ENCODE measurements at places on chromosomes 12 and 14.

DNA sequence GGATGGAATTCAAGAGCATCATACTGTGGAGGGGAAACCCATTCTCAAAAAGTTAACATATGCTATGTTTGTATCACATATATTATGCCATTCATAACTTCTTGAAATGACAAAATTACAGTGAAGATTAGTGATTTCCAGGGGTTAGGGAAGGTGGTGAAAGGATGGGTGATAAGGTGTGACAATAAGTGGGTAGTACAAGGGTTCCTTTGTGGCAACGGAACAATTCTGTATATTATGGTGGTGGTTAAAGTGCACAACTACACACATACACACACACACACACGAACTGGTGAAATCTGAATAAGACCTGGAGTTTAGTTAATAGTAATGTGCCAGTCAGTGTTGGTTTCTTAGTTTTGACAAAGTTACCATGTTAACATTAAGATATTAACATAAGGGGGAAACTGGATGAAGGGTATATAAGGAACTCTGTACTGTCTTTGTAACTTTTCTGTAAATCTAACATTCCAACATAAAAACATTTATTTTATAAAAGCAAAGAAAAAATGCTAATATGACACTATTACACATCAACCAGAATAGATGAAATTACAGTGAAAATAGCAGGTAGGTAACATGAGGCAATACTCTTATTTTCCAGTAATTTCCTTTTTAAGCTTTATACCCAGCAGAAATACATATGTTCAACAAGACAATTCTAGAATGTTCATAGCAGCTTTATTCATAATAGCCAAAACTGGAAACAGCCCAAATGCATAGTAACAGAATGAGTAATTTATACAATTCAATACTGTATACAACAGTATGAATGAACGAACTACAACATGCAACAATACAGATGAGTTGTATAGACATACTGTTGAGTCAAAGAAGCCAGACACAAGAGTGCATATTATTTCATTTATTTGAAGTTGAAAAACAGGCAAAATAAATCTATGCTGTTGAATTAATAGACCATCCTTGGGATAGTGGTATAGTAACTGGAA is 44.0 kb upstream of the OR5AU1 start:
- DNase-seq: no peak

DNA sequence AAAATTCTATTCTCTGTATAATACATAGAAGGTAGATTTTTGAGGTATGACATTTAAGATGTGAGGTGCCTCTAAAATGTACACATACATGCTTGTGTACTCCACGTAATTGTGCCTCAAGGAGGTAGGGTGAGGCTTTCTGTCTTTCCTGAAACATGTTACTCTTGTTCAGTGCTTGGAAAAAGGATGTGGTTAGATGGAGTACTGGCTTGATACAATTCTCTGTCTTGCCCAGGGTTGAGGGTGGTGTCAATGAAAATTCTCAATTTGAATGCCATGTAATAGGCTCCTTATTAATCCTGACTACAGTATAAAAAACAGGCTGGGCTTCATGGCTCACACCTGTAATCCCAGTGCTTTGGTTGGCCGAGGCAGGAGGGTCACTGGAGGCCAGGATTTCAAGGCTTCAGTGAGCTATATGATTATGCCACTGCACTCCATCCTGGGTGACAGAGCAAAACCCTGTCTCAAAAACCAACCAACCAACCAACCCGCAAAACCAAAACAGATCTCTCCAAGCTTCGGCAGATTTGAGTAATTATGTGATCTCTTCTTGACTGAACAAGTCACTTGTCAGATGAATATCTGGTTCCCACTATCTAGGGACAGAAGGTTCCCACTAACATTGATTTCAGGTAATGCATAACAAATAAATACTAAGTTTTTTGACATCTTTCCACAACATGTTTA is 41.6 kb downstream of the RCOR1 start:
- no peak for DNase-seq

DNA sequence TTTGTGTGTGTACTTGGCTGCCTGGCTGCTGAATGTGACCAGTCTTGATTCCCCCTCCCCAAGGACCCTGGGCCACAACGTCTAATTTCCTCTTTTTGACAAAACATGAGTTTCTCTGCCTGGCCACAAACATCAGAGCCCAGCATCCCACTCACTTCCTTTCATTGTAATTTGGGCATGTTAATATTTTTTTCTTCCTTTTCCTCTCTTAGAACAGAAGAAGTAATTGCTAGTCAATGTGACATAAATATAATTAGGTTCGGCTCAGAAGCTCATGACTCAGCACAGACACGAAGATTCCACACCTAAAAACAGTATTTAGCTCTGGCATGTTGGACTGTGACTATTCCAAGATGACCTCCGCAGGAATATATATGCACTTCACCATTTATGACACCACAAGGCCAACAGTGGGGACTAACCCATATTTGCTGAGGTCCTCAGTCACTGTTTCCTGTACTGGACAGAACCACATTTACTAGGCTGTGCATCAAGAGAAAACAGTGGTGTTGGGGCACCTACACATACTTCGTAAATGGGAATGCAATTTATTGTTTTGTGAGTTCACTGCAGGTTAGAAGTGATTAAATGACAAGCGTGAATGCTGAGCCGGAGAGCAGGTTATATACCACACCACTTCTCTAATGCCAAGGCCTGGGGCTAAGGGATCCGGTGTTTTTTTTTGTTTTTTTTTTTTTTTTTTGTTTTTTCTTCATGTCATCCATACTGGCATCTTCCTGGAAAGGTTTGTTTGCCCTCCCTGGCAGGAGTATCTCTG is 4.2 kb downstream of the GSG1 start:
- DNase-seq: no peak

- no peak for DNase-seq
Measured at GRCh38 chr12:57765698-57766463, 997 bp downstream of the CYP27B1 start.

DNA sequence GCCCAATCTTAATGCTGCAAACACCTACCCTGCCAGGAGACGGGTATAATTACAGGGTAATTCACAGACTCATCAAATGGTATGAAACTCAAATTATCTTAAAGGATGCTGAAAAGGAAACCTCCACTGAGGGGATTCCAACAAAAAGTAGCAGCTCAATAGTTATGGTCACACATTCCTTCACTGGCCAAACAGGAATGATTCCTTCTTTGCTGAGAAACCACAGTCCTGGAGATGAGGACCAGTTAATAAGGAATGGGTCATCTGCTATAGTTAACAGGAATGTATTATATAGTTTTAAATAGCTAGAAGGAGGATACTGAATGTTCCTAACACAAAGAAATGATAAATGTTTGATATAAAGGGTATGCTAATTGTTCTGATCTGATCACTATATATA is 136.9 kb downstream of the STXBP6 start:
- no peak for DNase-seq

GRCh38 chr12:47821346-47821706 is 1.6 kb upstream of the HDAC7 start:
- no peak for DNase-seq

GRCh38 chr12:105315726-105316125 is 14.8 kb upstream of the C12orf75 start:
- no peak for DNase-seq

DNA sequence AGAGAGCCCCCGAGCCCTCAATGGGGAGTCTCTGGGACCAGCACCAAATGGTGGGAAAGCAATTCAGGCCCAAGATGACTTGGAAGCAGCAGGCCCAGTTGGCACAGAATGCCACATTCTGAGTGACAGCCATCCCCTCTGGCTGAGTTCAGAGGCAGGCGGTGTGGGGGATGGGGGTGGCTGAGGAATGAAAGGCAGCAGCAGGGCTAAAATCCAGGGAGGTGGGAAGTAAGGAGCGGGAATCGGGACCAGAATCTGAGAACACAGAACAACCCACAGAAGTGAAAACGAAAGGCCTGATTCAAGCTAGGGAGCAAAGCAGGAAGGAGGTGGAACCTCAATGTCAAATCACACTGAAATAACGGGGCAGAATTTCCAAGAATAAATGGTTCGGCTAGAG is 171.2 kb downstream of the CALM1 start:
- no peak for DNase-seq

DNA sequence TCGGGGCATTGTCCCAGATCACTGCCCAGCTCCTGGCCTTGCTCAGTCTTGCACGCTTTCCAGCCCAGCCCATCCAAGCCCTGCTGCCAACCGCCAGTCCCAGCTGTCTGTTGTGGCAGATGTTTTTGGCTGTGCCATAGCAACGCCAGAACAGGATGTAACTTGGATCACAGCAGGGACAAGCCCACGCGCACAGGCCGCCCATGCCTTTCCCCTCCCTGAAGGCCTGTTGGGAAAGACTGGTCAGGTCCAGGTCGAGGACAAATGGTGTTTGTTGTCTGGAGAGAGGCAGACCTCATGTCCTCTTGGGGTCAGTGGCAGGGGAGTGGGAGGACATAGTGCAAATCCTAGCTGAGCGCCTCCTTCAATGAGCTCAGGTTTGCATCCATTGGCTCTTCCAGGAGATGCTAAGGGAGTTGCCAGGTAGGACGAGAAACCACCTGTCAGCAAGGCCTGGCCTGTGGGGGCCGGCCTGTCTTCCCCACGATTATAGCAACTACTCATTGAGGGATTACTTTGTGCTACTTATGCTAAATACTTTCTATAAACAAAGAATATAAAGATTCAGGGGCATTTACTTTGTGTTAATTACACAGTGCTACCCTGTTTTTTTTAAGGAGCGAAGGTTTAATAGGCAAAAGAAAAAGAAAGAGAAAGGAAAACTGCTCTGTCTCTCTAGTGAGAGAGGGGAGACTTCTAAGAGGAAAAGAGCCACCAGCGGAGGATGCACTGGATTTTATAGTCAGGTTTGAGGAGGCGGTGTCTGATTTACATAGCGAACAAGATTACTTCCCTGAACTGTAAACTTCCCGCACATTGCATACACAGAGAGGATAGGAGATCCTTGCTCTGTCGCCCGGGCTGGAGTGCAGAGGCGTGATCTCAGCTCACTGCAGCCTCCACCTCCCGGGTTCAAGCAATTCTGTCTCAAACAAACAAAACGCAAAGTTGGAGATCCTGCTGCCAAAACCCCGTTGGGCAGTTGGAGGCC is 42.8 kb upstream of the CORO1C start:
- DNase-seq: no peak

DNA sequence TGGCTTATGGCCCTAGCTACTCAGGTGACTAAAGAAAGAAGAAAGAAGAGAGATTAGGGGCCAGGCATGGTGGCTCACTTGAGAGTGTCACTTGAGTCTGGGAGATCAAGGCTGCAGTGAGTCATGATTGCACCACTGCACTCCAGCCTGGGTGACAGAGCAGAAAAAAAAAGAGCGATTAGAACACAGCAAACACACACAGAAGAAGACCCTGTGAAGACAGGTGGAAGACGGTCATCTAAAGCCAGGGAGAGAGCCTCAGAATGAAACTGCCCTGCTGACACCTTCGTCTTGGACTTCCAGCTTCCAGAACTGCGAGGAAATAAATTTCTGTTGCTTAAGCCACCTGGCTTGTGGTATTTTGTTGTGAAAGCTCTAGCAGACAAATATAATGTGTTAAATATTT is 17.5 kb upstream of the PPP1CC start:
- DNase-seq: no peak

- DNase-seq: no peak
Measured at GRCh38 chr12:132143336-132144071, 615 bp downstream of the DDX51 start.

GRCh38 chr14:100106250-100107112 is 41.3 kb downstream of the EVL start:
- no peak for DNase-seq

DNA sequence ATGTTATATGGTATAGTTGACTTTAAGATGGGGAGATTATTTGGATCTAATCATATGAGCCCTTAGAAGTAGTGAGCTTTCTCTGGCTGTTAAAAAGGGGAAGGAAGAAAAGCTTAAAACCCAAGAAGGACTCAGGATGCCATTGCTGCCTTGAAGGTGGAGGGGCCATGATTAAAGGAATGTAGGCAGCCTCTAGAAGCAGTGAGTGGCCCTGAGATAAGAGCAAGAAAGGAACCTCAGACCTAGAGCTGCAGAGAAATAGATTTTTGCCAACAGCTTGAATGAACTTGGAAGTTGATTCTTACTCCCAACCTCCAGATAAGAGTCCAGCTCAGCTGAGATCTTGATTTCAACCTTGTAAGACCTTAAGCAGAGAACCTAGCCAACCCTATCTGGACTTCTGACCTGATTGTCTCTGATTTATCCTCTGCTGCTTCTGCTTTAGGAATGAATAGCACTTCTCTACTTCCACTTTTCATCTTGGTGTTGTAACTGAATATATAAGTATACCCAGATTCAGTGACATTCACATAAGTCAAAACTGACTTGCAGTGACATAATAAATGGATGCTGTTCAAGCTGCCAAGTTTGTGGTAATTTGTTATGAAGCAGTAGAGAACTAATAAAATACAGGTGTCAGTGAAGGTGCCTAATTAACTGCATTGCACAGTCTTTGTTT is 33.5 kb downstream of the RAD51B start:
- no peak for DNase-seq
